ENCODE measurements at places on chromosomes 7 and 10.

- DNase-seq: no peak
Observed at GRCh38 chr10:34956756-34957155, 133.4 kb downstream of the CUL2 start.

DNA sequence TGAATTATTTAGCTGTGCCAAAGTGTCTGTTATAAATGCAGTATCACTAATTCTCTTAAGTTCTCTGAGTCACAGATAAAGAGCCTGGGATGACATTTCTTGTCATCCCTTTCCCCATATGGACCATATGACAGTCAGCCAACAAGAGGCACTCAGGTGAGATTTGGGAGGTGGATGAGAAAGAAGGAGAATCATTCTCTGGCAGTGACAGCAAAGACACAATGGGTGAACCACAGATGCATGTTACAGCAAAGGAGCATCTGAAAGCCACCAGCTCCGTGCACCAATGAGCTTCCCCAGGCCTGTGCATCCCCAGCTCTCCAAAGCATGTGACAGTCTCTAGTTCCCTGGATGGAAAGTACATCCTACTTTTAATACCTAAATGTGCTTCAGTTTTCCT lies 10.8 kb downstream of the GIMAP6 start:
- DNase-seq: peak; percentile 25

DNA sequence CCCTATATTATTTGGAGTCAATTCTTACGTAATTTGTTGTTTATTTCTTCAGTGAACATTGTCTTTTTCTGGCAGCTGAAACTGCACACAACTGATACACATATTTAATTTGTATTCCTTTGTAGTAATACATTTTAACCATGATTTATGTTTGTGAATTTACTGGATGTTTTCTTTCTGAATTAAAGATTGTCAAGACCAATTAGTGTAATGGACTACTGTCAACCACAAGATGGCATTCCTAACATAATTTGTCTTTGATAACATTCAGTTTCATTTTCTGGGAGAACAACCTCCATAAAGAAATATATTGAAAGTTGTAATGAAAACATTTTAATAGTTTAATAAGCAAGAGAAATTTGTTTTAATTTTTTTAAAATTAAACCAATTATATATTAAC lies 10.1 kb downstream of the THNSL1 start:
- DNase-seq: no peak

DNA sequence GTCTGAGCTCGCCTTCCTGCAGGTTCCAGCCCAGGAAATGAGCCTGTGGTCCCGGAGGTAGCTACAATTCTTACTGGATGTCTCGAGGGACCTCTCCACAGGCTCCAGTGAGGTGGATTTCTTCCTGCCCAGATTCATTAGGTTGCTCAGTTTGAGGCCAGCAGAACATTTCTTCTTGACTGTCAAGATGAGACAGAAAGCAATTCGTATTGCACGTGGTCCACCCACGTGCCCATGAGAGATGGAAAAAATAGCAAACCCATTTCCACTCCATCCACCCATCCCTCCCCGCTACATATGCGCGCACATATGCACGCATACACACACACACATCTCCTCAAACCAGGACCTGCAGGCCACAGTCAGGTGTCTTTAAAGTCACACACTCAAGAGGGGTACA lies 68.7 kb downstream of the VWA2 start:
- no peak for DNase-seq

DNA sequence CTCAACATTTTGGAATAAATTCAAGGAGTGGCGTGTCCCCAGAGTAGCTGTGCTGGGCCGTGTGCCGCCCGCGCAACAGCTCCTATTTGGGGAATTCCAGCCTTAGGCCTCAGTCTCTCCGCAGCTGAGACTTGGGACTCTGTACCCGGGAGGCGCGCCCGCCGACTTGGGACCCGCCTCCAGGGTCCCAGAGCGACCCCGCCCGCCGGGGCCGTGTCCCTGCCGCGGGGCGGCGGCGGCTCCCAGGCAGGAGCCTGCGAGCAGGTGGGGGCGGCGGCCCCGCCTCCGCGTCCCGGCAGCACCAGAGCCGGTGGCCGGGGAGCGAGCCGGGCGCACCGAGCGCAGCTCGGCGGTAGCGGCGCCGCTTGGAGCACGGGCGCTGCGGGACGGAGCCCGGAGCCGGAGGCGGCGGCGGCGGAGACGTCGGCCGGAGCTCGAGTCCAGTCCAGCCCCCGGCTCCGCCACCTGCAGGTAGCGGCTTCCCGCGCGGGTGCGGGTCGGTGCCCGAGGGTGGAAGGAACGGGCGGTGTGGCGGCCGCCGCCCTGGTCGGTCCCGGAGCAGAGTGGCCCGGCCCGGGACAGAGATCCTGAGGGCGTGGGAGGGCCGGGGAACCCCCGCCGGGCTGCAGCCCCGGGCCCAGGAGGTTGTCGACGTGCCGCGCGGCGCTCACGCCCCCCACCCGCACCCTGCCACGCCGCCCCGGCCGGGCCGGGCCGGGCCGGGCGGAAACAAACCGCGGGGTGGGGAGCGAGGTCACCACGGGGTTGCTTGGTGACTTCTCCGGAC lies at the start of gene WIPF3:
Gene WIPF3, plus strand, starts transcription at position 301 of the 787 bp plus-strand sequence. CDS start 28,217 bp downstream, outside the sequence.
- DNase-seq: peak; percentile 50

- DNase-seq: no peak
Observed at GRCh38 chr7:10122551-10123100, 851.0 kb upstream of the PHF14 start.

DNA sequence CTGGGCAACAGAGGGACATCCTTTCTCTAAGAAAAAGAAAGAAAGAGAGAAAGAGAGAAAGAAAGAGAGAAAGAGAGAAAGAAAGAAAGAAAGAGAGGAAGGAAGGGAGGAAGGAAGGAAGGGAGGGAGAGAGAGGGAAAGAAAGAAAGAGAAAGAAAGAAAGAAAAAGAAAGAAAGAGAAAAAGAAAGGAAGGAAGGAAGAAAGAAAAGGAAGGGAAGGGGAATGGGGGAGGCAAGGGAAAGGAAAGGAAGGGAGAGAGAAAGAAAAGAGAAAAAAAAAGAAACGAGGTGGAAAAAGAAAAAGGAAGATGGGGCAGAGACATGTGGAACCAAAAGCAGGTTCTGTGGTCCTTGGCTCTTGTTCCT lies 82.9 kb upstream of the SMNDC1 start:
- no peak for DNase-seq

DNA sequence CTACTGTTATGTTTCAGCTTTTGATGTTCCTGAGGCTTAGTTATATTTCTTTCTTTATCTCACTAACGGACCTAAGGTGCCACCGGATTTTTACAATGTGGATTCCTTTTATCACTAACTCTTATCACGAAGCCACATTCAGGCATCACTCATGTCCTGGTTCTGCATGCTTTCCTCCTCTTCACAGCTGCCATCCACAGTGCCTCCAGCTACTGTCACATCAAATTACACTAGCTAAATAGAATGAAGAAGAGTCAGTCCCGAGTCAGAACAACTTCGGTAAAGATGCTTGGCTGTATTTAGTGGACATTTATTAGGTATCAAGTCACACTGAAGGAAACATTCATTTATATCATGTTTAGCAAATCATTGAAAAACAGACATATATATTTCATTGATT lies 153.2 kb downstream of the NEBL start:
- no peak for DNase-seq

- DNase-seq: no peak
Observed at GRCh38 chr10:112958275-112958995, 8.4 kb downstream of the TCF7L2 start.

- DNase-seq: no peak
Observed at GRCh38 chr10:72276421-72277339, 3.0 kb downstream of the DDIT4 start.

GRCh38 chr7:22193450-22193983 lies 163.4 kb downstream of the RAPGEF5 start:
- no peak for DNase-seq

GRCh38 chr7:44986218-44987053 lies 7.6 kb upstream of the MYO1G start:
- DNase-seq: peak; percentile 92
